Hematopoietic multipotent progenitor cell treated with erythropoietin and hydrocortisone succinate and interleukin-3 and kit ligand, for 6 days (in vitro differentiated cells): ENCODE measurements at places on chromosomes 6 and 20.

GRCh38 chr6:80174900-80175572, 68.6 kb downstream of the BCKDHB start:
- DNase-seq, result peak; percentile 56

- no peak for DNase-seq
Measured at GRCh38 chr6:118967239-118967638, 32.3 kb upstream of the MCM9 start.

- DNase-seq, result no peak
Measured at GRCh38 chr20:37352608-37352980, 6.7 kb downstream of the SRC start.

GRCh38 chr20:2460752-2461424, 9.7 kb downstream of the SNRPB start:
- no peak for DNase-seq

DNA sequence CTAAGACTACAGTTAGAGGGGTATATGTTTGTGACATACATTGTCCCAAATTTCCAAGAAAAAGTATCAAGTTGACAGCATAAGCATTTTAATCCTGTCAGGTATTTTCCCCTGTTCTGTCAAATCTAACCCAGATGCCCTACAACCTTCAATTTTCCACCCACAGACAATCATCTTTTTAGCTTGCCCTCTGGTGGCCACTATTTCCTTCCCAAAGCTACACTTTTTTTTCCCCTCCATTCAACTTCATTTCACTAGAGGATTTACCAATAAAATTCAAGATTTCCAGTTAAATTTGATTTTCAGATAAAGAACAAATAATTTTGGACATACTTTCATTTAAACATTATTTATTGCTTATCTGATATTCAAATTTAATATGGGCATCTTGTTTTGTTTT, 286.6 kb downstream of the TENT5A start:
- peak; percentile 36 for DNase-seq

DNA sequence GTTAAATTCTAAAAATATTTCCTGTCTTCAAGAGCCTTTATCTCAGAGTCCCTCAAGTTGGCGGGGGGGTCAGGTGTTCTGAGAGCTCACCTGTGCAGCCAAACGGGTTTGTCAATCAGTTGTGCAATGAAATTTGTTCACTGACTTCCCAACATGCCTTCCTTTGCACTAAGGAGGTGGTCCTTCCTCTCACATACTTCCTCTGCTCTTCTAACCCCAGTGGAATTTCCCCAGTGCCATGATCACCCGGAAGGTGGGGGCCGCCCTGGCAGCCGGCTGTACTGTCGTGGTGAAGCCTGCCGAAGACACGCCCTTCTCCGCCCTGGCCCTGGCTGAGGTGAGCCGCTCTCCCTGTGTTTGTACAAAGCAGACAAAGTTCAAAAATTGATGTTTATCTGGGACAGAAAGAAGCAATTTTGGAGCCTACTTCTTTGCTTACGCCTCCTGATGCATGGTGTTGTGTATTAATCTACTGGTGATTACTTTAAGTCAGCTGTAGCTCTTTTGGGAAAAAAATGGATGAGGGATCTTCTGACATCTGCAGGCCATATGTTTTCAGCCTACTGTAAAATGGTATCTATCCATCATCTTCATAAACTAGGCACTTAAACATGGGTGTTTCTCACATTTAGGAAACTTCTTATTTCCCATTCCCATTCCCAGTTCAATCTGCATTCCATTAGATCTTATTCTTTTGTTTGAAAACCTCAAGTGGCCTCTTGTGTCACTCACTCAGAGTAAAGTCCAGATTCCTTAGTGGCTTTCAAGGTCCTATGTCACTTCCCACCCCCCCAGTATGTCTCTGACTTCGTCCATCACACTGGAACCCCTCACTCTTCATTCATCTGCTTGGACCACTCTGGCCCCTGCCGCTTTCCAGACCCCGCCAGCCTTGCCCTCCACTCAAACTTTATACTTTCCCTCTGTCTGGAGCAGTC, 10.1 kb downstream of the ALDH5A1 start:
- no peak for DNase-seq

- no peak for DNase-seq
Measured at GRCh38 chr6:5082487-5083306, 2.4 kb upstream of the PPP1R3G start.
